ENCODE measurements at places on chromosomes 3 and 15. TPM values are rescaled to one million over a fixed set of nuclear protein-coding genes. Genes with fewer than 3 reads are reported as not detected.

- DNase-seq, result no peak
These were observed 12.2 kb downstream of the SLCO2A1 start for GRCh38 chr3:134017490-134017889.

- DNase-seq, result no peak
These were observed 169.1 kb upstream of the CTNNB1 start for GRCh38 chr3:41030220-41030619.

DNA sequence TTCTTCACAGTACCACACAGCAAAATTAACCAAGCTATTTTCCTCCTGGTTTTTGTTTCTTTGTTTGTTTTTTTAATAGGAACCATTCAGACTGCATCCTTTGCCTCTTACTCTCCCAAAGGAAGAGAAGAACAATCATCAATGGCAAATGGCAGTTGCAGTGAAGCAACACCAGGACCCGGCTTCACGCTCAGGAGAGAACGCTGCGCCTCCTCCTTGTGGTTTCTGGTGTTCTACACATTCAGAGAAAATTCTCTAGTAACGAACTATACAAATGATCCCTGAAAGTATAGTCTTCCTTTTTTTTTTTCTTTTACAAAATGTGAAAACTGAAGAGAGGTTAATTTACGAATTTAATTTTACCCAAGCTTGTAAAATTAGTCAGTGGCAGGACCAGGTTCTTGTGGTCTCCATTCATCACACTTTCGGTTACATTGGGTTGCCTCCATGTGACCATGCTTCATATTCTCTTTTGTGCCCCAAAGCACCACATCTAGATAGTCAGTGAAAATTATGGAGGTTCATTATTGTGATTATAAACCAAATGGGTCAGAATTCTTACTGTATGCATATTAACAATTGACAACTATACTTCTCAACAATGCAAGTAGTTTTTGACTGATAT is 10.6 kb upstream of the MINDY2 start:
- DNase-seq, result no peak

GRCh38 chr3:25430287-25430934 is 2.3 kb downstream of the RARB start:
- no peak for DNase-seq

- DNase-seq, result no peak
These were observed 14.2 kb upstream of the RPP14 start for GRCh38 chr3:58291671-58292338.

DNA sequence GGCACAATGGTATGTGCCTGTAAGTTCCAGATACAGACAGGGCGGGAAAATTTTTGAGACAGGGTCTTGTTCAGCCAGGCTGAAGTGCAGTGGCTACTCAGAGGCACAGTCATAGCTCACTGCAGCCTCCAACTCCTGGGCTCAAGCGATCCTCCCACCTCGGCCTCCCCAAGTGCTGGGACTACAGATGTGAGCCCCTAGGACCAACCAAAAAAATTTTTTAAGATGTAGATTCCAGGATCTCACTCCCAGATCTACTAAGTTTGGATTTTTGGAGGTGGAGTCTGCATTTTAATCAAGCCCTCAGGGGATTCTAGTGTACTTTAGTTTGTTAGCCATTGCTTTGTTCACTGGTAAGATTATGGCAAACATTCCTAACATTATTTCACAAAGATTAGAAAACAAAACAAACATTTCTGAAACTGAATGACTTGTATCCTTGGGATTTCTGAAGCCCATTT is 2.7 kb downstream of the LIPH start:
- DNase-seq, result no peak

DNA sequence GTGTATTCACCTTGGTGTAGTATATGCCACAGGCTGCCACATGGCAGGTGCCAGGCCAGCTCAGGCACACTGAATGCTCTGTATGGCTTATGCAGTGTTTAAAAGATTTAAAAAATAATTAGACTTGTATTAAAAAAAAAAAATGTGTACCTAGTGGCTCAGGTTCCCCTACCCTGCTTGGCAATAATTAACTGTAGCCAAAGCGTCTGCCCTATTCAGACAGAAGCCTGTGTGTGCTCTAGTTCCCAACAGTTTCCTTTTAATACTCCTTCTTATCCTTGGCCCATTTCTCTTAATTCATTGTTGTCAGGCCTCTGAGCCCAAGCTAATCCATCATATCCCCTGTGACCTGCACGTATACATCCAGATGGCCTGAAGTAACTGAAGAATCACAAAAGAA is 752.2 kb upstream of the CFAP20DC start:
- DNase-seq, result no peak

DNA sequence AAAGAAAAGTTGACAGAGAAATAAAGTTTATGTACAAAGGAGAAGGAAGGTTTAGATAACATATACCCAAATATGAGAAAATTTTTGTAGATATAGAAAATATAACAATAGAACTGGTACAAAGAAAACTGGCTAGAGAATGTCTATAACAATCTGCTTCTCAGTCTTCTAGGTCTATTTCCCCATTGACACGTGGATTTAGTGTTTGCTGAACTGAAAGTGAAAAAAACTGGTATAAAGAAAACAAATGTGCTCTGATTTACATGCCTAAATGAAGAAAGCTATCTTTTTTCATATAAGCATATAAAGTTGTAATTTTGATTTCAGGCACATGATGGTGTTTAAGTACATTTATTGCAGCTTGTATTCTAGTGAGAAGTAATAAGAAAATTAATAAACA is 9.8 kb downstream of the KCNMB2 start:
- no peak for DNase-seq

DNA sequence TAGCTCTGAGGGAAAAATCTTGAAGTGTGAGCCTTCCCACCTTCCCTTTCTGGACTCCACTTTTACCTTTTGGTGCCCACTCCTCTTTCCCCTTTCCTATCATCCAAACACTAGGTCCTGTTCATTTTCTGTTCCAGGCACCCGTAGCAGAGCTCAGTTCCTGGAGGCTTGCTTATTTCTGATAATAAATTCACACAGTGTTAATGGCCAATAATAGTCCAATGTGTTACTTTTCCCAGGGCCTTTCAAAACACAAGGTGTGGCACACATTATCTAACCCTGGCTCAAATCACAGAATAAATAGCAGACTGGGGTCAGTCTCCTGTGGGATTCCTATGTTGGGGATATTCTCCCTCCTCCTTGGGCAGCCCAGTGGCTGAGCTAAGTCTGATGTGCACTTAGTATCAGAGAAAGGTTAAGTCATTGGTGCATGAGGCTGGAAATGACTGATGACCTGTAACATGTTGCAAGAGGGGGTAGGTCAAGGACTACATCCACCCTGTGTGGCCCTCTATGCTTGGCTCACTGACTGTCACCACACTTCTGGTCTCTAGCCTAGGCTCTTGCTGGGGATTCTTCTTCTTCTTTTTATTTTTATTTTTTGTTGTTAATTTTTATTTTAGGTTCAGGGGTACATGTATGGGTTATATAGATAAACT is 43.7 kb upstream of the ROPN1 start:
- no peak for DNase-seq

DNA sequence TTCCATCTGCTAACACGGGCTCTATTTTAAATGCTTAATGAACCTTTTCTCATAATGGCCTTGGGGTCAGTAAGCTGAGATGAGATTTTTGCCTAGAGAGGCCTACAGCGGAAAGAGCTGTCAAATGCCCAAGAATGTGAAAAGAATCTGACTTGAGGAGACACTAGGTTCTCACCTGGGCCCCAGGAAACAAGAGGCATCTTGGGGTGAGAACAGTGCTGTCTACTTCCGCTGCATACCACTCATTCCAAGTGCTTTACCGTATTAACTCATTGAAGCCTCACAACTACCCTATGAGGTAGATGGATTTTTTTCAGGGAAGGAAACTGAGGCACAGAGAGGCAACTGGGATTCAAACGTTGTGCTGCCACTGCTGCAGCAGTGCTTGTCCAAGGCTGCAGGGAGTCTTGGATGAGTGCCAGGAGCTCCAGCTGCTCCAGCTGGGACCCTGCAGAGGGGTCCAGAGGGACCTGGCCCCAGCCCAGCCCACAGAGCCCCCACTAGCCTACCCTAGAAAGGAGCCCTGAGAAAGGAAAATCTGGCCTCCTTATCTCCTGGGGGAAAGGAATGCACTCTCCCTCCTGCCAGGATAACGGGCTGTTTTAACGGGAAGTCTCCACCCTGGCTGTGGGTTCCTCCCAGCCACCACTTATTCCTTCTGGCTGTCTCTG is 68.4 kb downstream of the SLC12A8 start:
- DNase-seq, result no peak

DNA sequence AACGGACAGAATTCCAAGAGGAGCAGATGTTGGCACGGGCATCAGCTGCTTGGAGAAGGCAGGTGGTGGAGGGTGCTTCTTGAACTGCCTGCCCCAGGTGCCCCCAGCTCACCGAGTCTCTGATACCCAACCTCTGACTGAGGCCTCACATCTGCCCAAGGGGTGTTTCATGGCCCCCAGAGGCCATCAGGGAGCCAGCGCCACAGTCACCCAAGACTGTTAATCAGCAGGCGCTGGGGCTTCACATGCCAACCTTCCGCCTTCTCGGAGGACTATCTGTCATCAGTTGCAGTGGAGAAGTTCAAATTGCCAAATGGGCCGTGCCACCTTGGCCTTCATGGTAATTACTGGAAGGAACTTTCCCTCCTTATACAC is 61.9 kb upstream of the SLC6A1 start:
- no peak for DNase-seq

DNA sequence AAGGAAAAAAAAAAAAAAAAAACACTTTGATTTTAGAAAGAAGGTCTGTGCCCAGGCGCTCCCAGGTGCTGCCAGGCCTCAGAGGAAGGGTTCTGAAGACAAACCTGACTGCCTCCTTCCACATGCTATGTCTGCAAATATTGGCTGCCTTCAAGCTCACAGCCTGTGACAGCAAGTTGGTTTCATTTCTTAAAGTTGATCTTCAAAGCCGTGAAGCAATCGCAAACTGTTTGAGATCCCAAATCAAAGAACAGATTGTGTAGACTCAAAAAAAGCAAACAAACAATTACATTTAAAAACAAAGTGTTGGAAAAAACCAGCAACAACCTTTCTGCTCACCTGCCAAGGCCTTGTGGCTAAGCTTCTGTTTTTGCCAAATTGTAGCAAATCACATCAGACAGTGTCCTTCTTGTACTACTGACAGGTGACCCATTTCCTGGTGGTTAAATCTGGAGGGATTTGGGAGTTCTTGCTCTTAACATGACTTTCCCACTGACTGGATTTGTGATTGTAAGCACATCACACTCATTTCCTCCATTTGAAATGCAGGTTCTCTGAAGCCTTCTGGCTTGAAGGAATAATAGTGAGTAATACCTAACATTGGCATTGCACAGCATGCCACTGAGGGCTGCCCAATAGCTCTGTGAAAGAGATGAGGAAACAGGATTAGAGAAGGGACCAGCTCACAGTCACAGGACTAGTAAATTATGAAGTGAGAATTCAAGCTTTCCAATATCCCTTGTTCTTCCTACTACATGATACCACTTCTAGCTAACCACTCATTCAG is 502.4 kb downstream of the LPP start:
- DNase-seq, result no peak

DNA sequence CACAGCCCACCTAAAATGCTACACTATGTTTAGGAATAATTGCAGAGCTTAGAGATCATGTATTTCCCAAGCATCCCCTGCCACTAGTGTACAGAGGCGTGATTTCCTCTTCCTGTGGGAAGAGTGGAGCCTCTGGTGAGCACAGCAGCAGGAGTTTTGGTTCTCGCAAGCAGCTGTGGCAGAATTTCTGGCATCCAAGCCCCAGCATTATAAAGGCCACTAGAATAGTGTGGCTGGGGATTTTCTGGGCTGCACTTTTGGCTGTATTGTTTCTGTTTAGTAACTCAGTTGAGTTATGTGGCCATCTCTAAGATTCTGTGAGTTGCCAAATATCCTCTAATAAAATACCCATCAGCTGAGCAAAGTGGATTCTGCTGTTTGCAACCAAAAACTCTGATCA is 64.7 kb downstream of the GPR176 start:
- no peak for DNase-seq

DNA sequence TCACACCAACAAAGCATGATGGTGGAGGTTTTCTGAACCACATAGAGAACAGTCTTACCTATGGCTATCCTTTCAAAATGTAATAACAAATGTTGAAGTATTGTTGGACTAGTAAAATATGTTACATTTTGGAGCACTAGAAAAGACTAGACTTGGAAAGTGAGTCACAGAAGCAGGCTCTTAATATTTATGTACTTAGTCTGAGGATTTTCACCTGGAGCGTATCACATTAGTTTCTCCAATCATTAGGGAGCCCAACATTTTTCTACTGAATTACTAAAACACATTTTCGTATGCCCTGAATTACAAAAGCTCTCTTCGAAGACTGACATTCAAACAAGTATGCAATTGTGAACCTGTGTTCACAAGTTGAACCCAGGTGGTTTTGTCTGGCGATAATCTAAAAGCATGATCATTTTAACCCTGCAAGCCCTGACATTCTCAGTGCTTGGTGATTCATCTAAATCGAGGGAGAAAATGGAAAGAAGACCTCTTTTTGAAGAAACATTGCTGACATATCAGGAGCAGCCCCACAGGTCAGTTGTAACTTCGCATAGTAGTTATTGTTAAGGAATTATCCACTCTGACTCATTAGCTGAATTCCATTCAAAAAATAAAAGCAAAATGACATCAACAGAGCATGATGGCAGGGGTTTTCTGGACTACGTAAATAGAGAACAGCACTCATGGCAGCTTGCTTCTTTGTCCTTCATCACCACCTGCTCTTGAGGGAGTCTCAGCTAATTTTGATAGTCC is 679.8 kb upstream of the NECTIN3 start:
- DNase-seq, result no peak

GRCh38 chr3:130480736-130481135 is 36.2 kb upstream of the COL6A6 start:
- peak; percentile 46 for DNase-seq

DNA sequence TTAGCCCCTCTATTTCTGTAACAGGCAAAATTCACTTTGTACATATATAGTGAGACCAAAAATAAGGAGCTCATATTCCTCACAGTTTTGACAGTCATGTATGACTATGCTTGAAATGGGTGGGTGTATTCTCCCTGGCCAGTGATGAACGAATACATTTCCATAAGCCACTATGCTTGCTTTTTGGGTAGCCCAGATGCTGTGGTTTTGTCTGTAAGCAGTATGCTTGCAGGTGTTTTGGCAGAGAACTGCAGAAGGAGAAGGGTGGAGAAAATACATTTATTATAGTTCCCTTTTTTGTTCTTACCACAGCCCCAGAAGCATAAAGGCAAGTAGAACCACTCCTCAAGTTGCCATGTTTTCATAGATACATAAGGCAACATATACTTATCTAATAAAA is 131.2 kb downstream of the RBMS3 start:
- no peak for DNase-seq

The C2CD4B gene
- polyA plus RNA-seq, result 0.62 TPM

The DPPA4 gene
- polyA plus RNA-seq, result 3.4 TPM

The SERPINI2 gene
- 0.57 TPM for polyA plus RNA-seq

The GABRB3 gene
- polyA plus RNA-seq, result 5.9 TPM

Measured in right renal pelvis (tissue), 4 donors.